ENCODE measurements at places on chromosomes 16 and 17.

DNA sequence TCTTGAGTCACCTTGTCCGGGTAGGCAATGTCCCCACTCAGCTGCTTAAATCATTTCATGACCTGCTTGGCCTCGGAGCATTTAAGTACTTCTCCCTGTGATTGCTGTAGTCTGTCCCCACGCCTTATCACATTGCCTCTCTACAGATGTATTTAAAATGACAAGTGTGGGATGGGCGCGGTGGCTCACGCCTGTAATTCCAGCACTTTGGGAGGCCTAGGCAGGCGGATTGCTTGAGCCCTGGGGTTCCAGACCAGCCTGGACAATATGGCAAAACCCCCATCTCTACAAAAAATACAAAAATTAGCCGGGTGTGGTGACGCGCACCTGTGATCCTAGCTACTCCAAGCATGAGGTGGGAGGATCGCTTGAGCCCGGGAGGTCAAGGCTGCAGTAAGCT is 1.3 kb upstream of the GJC1 start:
- no peak for DNase-seq

DNA sequence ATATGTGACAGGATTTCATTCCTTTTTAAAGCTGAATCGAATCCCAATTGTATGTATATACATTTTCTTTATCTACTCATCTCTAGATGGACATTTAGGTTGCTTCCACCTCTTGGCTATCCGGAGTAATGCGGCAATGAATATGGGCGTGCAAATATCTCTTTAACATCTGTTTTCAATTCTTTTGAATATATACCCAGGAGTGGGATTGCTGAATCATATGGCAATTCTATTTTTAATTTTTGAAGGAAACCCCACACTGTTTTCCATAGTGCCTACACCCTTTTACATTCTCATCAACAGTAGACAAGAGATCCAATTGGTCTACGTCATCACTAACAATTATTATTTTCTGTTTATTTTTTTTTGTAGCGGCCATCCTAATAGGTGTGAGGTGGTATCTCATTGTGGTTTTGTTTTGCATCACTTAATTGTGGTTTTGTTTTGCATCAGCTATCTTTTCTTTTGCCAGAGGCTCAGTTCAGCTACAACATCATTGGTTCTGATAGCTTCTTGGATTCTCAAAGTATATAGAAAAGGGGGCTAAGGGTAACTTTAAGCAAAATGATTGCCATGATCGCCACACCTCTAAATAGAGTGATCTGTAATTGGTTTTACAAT is 25.6 kb upstream of the MAP2K6 start:
- DNase-seq = peak; percentile 61

- peak; percentile 79 for DNase-seq
Observed at GRCh38 chr17:16584273-16584995, 15.4 kb upstream of the ZNF287 start.

DNA sequence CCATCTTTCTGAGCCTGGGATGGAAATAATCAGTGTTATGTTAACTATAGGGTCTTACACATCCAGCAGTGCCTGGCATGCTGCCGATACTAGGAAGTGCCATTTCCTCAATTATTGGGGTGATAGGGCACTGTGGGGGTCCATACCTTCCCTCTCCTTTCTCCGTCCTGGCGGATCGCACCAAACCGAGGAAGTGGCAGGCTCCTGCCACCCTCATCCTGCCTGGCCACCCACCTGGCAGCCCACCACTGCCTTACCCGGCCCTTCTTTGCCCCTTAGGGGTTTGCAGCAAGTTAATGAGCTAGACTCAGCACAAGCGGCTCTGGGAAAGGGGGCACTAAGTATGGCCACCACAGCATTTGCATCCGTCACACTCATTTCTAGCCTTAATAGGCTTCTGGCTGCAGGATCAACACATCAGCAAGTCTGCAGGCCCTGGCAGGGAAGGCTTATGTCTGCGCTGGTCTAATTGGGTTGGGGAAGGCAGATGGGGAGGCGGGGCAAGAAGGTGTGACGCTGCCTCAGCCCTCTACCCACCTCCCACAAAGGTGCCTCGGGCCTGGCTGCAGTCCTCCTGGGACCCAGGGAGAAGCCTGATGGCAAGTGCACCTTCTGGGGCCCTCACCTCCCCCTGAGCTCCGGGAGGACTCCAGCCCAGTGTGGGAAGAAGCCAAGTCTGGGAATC is 28.6 kb downstream of the DCAKD start:
- no peak for DNase-seq

- peak; percentile 86 for DNase-seq
Observed at GRCh38 chr17:61770752-61771533, 92.4 kb downstream of the BRIP1 start.

GRCh38 chr16:69511651-69512050 is 54.1 kb upstream of the NFAT5 start:
- DNase-seq = no peak

DNA sequence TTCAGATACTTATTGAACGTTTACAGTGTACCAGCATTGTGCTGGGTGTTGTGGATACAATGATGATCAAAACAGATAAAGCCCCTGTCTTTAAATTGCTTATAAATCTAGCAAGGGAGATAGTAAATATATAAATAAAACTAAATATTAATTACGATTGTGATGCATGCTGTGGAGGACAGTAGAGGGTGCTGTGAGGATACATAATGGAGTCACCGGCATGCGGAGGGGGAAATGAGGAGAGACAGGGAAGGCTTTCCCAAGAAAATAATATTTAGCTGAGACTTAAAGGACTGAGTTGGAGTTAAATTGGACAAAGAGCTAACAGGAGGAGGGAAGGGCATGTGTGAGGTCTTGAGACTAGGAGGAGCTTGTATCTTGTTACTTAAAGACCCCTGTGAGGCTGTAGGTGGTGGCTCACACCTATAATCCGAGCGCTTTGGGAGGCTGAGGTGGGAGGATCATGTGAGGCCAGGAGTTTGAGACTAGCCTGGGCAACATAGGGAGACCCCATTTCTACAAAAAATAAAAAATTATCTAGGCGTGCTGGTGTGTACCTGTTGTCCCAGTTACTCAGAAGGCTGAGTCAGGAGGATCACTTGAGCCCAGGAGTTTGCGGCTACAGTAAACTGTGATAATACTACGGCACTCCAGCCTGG is 2.4 kb downstream of the DHRS7B start:
- peak; percentile 64 for DNase-seq

All from fibroblast of skin of back (primary cell).